ENCODE measurements at places on chromosomes 12 and 14.

DNA sequence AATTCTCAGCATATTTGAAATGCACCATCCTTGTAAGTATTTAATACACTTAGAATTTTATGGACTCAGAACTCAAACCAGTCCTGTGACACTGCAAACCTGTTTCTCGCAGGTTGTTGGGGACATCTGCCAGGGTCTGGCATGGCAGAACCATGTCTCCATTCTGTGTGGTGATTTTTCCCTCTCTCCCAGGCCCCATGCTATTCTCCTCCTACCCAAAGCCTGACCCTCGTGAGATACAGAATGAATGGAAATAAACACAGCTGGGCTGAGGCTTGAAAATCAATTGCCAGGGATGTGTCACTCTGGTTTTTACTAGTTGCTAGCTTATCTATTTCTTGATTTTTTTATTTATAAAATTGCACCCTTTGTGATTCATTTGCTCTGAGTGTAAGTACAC is 19.8 kb downstream of the TPH2 start:
- DNase-seq = no peak

GRCh38 chr12:132106921-132107320 is 37.2 kb downstream of the DDX51 start:
- DNase-seq = no peak

GRCh38 chr12:42660968-42661937 is 71.7 kb upstream of the PRICKLE1 start:
- no peak for DNase-seq

- no peak for DNase-seq
Measured at GRCh38 chr12:68432622-68433021, 100.5 kb upstream of the MDM1 start.

DNA sequence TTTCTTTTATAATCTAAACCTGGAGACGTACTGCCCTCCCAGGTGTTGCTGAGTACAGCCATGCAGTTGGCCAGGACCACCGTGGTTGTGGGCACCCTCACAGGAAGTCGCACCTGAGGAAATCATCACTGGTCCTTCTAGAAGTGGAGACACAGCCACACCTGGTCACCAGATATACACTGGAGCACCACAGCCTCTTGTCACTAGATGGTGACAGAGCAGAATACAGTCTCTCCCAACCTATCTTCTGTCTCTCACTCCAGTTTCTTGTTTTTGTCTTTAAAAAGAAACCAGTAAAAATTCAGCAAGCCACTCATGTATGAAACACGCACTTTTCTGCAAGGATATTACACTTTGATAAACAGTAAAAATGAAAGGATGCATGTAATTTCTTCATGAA is 43.1 kb upstream of the GPHB5 start:
- DNase-seq = no peak

- DNase-seq = no peak
Measured at GRCh38 chr12:52539083-52539820, 13.7 kb downstream of the KRT71 start.

DNA sequence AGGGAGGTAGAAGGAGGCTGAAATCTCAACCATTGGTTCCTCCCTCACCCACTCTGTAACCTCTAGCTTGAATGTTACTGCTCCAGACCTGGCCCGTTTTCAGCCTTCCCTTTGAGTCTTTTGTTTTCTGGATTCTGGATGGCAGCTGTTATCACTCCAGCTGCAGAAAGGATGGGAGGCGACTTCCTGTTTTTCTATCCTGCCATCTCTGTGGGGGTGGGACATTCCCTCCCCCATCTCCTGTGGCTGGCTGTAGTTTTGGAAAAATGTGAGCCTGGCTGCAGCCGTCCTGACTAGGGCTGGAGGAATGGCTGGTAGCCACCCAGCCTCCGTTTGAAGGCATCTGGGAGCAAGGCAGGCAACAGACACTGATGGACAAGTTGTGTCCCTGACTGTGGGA is 2.9 kb upstream of the PPFIBP1 start:
- DNase-seq = no peak

DNA sequence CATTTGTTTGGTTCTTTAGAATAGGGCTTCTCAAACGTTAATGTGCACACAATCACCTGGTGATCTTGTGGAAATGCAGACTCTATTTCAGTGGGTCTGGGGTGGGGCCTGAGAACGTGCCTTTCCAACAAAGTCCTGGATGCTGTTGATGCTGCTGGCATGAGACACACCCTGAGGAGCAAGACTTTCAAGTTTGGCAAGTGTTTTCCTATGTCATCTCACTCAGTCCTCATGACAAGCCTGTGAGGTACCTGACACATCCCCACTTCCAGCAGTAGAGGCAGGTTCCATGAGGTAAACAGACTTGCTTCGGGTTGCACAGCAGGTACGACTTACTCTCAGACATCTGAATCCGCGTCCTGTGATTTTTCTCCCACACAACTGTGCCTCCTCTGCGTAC is 147.1 kb downstream of the MYRFL start:
- no peak for DNase-seq
